ENCODE measurements at places on chromosomes 16 and 17. TPM values are rescaled to one million over a fixed set of nuclear protein-coding genes. Genes with fewer than 3 reads are reported as not detected.

The KRTAP4-4 gene
- total RNA-seq: not detected

The CCDC40 gene
- total RNA-seq: 11.8 TPM

The CHMP6 gene
- total RNA-seq: 27.7 TPM

The PAM16 gene
- 24.9 TPM for total RNA-seq

The PRAC1 gene
- total RNA-seq: not detected

The MT4 gene
- total RNA-seq: not detected

The FAM234A gene
- 40.6 TPM for total RNA-seq

The MYH8 gene
- total RNA-seq: not detected

The OTOA gene
- not detected for total RNA-seq

The KRT39 gene
- total RNA-seq: not detected

The MYH2 gene
- total RNA-seq: not detected

The CDH3 gene
- total RNA-seq: 0.32 TPM

All from breast epithelium (tissue), 4 donors.